Stimulated activated CD4-positive, alpha-beta T cell treated with anti-CD3 and anti-CD28 coated beads, Interleukin-1b, Interleukin-23, amount 100 ng/mL, for 1 hour (primary cell): ENCODE measurements at places on chromosomes 2 and 18.

GRCh38 chr2:156513219-156513618 lies 77.0 kb downstream of the GPD2 start:
- DNase-seq, result no peak

DNA sequence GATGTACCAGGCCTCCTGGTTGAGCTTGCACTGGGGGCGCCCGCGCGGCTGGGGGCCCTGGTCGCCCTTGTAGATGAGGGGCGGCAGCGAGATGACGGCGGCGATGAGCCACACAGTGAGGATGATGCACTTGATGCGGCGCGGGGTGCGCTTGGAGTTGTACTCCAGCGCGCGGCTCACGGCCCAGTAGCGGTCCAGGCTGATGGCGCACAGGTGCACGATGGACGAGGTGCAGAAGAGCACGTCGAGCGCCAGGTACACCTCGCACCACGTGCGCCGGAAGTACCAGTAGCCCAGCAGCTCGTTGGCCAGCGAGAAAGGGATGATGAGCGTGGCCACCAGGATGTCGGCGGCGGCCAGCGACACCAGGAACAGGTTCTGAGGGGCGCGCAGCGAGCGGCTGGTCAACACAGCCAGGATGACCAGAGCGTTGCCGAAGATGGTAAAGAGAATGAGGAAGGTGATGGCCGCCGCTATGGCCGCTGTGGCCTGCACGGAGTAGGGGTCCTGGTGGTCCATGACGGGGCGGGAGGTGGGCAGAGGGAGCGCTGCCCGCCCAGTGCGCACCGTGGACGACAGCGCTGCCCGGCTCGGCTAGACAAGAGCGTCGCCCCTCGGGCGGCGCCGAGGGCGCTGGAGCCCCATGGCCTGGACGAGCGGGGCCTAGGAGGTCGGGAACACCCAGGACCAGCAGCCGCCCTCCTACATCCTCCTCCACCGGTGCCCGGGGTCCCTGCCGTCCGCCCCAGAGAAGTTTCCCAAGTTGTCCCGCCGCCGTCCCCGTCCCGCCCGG lies 544 bp downstream of the ADRA2B start:
- DNase-seq, result no peak

- DNase-seq, result no peak
Measured at GRCh38 chr2:169683425-169684134, 10.6 kb downstream of the CFAP210 start.

GRCh38 chr2:124884315-124884714 lies 859.2 kb downstream of the CNTNAP5 start:
- DNase-seq, result no peak

DNA sequence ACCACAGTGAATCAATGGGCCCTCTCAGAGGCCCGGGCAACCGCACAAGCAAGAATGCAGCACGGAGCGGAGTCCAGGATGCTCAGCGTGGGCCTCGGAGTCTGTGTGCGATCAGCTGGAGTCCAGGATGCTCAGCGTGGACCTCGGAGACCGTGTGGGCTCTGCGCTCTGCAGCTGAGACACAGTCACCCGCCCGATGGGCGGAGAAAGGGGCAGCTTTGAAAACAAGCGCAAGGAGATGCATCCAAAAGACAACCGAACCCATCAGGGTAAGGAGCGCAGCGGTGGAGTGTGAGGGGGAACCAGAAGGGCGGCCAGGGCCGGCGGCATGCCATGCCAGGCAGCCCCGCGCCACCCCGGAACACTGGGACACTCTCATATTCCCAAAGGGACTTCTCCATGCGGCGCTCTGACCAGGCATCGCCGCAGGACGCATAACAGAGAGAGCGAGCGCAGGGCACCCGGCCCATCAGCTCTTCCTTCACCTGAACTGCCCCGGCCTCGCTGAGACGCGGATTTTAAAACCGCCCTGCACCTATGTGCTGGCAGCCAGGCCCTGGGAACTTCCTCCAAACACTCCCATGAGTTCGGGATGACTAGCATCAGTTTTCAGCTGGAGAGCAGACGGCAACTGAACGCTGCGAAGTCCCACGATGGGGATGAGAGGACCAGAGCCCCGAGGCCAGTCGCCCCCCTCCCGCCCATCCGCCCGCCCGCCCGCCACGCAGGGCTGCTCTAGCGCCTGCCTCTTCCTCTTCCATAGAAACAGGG lies 44.7 kb downstream of the MC5R start:
- DNase-seq, result no peak

DNA sequence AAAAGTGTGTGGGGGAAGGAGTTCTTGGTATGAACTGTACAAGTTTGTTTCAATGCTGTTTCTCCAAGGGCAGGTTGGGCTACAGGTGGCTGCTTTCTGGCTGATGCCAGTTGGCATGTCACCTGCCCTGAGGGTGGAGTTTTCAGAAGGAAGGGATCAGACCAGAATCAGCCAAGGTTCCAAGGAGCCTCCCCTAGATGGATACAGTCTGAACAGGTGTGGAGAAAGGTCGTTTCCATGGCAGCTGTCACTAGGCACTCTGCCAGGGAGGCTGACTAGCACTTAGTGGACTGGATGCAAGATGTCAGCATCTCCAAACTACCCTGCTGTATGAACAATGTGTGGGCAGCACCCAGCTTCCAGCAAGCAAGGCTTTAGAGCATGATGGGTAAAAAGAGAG lies 444.4 kb upstream of the HNRNPA3 start:
- DNase-seq, result no peak

DNA sequence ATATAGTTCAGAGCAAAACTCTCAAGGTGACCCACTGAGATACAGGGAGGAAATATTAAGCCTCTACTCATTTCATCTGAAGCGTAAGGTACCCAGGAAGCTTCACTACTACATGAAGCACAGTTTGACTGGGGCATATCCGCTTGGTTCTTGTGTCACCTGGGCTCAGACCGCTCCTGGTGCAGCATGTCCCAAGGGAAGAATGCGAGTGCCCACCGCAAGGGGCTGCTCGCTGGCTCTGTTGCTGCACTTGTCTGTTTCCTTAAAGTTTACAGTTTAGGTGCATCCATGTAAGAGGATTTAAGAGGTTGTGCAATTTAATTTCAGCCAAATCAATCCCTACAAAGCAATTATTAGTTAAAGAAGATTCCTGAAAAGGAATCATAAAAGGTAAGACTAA lies 507.8 kb downstream of the FBXO15 start:
- no peak for DNase-seq
